ENCODE measurements at places on chromosomes 2 and 18. TPM values are rescaled to one million over a fixed set of nuclear protein-coding genes. Genes with fewer than 3 reads are reported as not detected.

Gene DSG1
- polyA plus RNA-seq: 0.05 TPM

Gene ARHGAP25
- 6.8 TPM for polyA plus RNA-seq

Gene MAP3K19
- 0.73 TPM for polyA plus RNA-seq

Gene PDE11A
- 9.4 TPM for polyA plus RNA-seq

Gene ANKRD29
- polyA plus RNA-seq: 0.93 TPM

Gene PLEKHA3
- 30.4 TPM for polyA plus RNA-seq

Gene REG3A
- not detected for polyA plus RNA-seq

Gene CHRNA1
- 3.7 TPM for polyA plus RNA-seq

Gene SLC8A1
- 73.0 TPM for polyA plus RNA-seq

Gene CDCA7
- 46.8 TPM for polyA plus RNA-seq

Gene TNFRSF11A
- polyA plus RNA-seq: 2.8 TPM

Gene TUBA4B
- polyA plus RNA-seq: 0.75 TPM

Gene RIT2
- polyA plus RNA-seq: 0.13 TPM

Gene VIL1
- polyA plus RNA-seq: 23.3 TPM

Gene HOXD1
- polyA plus RNA-seq: 10.1 TPM

Gene TMEM87B
- polyA plus RNA-seq: 29.9 TPM

Gene TEKT4
- polyA plus RNA-seq: 0.20 TPM

Gene PARD3B
- 37.4 TPM for polyA plus RNA-seq

Gene B4GALT6
- 20.7 TPM for polyA plus RNA-seq

Gene PID1
- 5.4 TPM for polyA plus RNA-seq

Gene AMER3
- 0.03 TPM for polyA plus RNA-seq

Gene HRH4
- 0.17 TPM for polyA plus RNA-seq
